ENCODE measurements at places on chromosomes 1 and 21.

DNA sequence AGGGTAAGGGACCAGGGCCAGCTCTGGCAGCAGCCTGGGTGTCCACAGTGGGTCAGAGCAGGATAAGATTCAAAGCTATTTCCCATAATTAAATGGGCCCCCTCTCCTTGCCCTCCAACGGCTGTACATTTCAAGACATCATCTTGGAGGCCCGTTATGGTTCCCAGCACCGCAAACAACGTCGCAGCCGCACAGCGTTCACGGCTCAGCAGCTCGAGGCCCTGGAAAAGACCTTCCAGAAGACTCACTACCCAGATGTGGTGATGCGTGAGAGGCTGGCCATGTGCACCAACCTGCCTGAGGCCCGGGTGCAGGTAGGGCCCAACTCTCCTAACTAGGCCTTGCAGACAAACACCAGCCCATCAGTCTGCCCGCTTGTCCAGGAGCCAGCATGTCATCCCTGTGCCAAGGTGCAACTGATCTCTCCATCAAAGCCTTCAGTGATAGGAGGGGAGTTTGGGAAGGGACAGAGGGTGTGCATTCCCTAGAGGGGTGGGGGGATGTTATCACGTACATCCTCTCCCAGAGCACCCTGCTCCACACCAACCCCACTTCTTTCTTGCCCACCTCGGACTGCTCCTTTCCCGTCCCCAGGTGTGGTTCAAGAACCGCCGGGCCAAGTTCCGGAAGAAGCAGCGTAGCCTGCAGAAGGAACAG lies 20.8 kb downstream of the DMBX1 start:
- DNase-seq = no peak

DNA sequence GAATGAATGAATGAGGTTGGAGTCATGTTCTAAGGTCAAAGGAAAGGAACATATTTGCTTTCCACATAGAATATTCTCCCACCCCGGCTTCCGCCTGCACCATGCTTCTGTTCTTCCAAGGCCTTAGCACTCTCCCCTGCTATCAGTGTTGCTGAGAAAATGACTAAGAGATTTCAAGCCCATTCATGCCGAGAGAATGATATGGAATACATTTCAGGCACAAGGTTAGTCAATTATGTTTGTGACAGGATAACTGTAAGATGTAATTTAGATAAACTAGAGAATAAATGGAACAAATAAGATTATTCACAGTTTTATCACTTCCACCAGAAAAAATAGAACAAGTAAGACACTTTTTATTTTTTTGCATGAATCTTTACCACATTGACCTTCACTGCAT lies 122.6 kb downstream of the PLD5 start:
- no peak for DNase-seq

DNA sequence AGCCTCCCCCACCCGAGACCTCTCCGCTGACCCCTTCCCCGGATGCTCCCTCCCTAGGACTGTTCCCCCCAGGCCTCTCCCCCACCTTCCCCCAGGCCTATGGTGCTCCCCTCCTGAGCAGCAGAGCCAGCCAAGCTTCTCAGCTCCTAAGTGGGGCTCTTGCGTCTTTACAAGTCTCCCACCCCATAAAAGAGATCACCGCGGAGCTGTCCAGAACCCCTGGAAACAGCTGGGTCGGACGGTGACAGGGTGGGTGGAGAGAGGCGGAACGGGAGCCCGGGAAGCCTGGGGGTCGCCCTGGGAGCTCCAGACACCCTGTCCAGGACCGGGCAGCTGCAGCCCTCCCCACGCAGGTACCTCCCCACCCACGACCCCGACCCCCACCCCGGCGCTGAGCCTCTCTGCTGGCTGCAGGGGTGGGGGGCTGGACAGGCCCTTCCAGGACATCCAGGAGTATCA lies 61.2 kb downstream of the WNT9A start:
- no peak for DNase-seq

DNA sequence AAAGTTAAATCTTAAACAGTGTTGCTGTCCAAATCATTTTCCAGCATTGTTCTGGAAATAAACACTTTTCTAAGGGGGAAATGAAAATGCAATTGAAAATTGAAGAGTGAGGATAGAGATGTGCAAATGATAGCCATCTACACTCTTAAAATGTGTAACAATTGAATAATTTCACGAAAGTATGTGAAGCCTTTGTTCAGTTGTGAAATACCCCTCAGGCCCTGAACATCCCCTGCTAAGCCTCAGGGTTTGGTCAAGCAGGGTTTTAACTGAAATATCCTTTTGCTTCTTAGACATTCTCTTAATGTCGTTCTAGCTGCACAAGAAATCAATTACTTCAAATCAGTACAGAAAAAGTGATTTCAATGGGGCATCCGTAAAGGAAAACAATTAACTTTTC lies 65.9 kb upstream of the DYNLT5 start:
- no peak for DNase-seq

- no peak for DNase-seq
Observed at GRCh38 chr1:52059321-52059720, 3.2 kb downstream of the BTF3L4 start.

GRCh38 chr1:61581251-61581650 lies 143.7 kb downstream of the TM2D1 start:
- no peak for DNase-seq

GRCh38 chr1:205631768-205632668 lies at the start of gene ELK4:
ELK4 (minus strand) TSS chr1:205632011; CDS start chr1:205623882, 8,129 bp downstream.
- DNase-seq = peak; percentile 99

DNA sequence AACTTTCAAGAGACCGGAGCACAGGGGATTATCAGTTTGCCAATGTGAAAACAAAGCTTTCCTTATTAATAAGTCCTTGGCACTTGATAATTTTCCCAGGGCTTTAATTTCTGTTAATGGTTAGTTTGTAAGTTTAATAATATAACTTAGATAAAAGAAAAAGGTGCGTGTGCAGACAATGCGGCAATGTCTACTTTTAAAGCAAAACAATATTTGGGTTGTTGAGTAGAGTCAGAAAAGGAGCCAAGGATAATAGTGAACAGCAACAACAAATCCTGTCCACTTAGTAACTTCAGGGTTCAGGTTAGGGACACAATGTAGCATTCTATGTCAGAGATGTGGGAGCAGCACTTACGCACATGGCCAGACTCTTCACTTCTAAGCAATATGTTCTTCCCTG lies 469.6 kb upstream of the NFIA start:
- DNase-seq = no peak

GRCh38 chr1:32868806-32869455 lies 1.8 kb downstream of the FNDC5 start:
- no peak for DNase-seq

- no peak for DNase-seq
Observed at GRCh38 chr1:59678040-59678439, 136.7 kb upstream of the HOOK1 start.

GRCh38 chr21:39079617-39080016 lies 103.6 kb downstream of the PSMG1 start:
- DNase-seq = no peak

DNA sequence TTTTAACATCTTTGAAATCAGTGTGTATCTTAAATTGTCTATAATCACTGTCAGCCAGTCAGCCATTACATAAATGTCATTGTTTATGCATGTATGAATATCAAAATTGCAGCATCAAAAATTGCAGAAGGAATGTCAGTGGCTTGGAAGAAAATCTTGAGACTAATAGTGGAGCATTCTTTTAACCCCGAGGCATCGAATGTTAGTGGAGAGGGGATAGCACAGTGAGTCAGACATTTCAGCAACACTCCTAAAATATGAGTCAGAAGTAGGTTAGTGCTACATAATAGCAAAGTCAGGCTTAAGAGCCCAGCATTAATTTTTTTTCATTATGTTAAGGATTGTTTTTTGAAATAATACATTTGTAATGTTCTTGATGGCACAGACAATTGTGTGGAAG lies 45.5 kb downstream of the SNRPE start:
- no peak for DNase-seq

DNA sequence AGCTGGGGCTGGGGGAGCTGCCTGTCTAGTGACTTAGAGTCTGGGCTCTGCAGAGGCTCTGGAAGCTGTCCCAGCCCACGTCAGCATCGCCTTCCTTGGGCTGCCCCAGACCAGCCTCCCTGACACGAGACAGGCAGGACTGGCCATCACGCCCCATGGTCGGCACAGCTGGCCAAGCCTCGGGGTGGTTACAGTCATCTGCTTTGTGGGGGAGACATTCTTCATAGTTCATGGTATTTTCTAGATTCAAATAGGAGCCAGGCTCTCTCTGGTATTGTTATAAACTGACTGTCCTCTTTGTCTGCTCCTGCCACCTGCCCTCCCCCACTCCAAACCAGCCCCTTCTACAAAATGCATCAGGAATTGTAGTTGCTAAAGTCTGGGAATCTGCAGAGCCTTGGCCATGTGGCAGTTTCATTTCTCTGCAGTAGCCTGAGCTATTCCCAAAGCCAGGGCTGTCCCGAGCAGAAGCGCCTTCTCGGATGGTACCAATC lies 29.4 kb downstream of the OLFML2B start:
- no peak for DNase-seq

- DNase-seq = no peak
Observed at GRCh38 chr1:223731133-223731770, 18.9 kb downstream of the CAPN2 start.

DNA sequence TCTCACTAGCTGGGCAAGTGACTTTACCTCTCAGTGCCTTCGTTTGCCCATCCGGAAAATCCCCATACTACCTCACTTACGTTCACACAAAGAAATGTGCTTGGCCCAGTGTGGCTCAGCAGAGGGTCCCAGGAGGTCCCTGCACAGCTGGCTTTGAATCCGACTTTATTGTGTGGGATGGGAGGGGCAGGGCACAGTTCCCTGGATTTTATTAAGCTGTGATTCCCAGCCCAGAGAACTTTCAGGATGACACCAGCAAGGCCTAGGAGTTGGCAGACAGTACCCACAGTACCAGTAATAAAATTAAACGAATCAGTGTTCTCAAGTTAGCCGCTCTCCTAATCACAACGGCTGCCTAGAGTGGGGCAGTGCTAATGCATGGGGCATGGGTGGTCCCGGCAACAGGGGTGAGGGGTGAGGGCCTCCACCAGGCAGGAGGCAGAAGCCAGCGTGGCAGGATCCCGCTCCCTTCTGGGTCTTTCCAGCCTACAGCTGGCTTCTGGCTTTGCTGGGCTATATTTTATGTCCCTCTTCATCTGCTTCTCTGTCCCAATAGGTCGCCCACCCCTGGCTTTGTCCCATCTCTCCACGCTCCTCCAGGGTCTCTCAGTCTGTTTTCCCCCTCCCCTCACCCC lies 74.9 kb downstream of the VWA5B1 start:
- no peak for DNase-seq

DNA sequence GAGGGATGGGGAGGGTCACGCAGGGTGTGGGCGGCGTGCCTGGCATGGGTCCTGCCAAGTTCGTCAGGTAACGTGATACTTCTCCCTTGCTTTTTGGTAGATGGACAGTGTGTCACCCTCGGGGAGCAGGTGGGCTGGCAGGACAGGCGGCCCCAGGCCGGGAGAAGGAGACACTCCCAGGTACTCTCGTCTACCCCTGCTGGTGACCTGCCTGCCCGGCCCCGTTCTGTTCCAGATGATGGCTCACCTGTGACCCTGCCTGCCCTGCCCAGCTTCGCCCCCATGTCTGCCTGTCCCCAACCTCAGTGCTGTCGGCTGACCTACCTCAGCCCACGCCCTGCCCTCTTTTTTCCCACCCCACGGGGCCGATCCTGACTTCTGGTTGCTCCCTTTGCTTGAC lies 144.7 kb downstream of the PCBP3 start:
- no peak for DNase-seq

GRCh38 chr1:244406337-244406736 lies 45.4 kb downstream of the ADSS2 start:
- no peak for DNase-seq

DNA sequence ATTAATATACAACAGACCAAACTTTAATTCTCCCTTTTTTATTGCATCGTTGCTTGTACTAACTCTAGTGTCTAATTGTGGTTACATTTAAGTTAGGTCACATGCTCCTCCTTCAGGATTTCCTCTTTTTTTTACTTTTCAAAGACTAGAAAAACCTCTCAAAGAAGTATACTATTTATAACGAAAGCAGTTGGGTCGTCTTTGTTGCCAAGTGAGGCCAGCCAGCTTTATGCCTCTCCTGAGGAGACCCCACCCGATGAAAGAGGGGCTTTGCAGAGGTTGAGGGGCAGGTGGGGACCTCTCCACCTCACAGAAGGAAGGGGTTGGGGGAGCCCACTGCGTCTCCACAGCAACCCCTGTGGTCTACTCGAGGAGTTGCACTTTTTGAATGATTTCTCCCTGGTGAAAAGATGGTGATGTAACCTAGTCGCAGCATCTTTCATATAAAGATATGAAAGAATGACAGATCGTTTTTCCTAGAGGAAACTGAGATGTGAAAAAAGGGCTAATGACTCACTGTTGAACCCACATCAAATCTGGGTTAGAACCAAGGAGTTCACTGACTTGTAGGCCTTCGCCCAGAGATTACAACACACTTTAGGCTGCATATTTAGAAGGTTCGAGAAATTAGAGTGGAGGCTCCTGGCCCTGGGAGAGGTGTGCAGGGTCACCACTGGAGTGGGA lies 6.4 kb downstream of the TGFB2 start:
- no peak for DNase-seq

DNA sequence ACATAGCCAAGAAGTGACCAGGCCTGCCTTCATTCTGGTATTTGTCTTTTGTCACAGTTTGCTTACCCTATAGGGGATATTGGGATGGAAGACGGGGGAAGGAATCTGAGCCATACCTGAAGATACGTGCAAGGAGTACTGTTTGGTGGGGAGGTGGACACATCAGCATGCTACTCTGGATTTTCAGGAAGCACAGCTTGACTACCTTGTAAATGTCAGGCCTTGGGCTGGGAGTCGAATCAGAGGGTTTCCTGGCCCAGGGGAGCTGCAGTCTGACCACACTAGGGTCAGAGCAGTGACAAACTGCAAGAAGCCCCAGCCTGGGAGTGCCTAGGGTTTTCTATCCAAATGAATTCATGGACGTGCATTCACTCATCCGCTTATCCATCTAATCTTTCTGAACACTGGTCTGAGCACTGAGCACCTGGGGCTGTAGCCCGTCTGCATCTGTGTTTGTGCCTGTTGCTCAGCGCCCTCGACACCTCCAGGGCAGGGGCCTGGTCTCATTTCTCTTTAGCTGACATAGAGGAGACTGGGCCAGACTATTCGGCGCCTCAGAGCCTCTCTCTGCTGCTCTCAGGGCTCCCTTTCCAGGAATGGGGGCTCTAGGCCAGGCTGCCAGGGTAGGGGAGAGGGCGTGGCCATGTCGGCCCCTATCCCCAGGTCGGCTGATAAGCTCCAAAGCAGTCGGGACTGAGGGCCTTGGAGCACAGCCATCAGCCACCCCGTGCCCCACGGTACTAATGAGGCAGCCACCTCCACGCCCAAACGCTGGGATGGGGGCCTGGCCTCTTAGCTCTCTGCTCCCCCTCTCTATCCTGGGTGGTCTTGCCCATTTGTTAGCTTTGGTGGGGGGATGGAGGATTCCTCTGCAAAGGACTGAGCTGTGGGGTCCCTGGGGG lies 47.0 kb upstream of the SLC2A1 start:
- DNase-seq = no peak

DNA sequence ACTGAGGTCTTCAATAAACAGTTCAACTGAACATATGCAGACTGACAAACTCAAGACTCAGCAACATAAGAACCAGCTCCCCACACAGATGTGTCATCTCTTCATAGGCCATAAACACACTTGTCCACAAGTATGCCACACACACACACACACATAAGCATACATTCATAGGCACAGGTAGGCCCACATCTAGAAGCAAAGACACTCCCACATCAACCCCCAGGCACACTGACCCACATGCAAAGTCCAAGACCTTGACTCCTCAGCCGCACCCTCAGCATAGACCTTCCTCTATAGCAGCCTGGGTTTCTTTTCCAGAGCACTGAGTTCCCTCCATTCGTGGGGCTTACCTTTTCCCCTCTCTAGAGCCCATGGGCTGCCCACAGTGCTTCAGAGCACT lies 1.4 kb downstream of the LAD1 start:
- DNase-seq = no peak

Measured in stimulated activated CD8-positive, alpha-beta memory T cell treated with anti-CD3 and anti-CD28 coated beads, Interleukin-7, amount 100 ng/mL, for 48 hours (primary cell).